ENCODE measurements at places on chromosomes 2 and 18.

GRCh38 chr2:62568983-62569837 is 63.2 kb upstream of the TMEM17 start:
- no peak for DNase-seq

- no peak for DNase-seq
Measured at GRCh38 chr2:201674298-201674697, 24.1 kb downstream of the MPP4 start.

DNA sequence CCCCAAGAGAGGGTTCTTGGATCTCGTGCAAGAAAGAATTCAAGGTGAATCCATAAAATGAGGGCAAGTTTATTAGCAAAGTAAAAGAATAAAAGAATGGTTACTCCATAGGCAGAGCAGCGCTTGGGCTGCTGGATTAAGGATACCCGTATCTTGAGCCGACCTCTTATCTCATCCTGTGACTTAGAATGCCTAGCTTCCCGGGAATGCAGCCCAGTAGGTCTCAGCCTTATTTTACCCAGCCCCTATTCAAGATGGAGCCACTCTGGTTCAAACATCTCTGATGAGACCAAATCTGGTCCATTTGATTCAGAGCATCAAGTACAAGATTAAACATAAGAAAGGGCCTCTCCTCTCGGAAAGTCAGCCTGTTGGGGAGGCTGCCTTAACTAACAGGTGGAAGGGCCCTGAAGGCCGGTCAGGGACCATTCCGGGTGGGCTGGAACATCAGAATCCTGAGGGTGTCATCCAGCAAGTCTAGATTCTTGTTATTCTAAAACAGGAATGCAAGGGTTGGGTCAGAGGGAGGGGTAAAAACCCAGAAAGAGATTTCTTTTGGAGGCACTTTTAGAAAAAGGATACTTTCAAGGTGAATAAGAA is 5.8 kb downstream of the PSD4 start:
- no peak for DNase-seq

- no peak for DNase-seq
Measured at GRCh38 chr2:158142165-158142564, 40.5 kb downstream of the UPP2 start.

DNA sequence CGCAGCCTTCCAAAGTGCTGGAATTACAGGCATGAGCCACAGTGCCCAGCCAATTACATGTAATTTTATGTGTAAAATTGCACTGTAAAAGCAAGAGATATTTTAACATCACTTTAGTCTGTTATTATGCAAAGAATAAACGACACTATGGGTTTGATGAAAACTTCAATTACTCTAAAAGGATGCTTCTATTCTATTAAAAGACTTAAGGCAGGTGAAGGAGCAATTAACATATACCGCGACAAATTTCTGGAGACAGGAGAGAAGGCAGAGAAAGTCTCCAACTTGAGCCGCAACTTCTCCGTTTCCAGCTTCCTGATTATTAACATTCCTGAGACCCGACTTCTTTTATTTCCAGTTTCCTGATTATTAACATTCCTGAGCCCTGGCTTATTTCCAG is 53.7 kb downstream of the FAM210A start:
- no peak for DNase-seq

DNA sequence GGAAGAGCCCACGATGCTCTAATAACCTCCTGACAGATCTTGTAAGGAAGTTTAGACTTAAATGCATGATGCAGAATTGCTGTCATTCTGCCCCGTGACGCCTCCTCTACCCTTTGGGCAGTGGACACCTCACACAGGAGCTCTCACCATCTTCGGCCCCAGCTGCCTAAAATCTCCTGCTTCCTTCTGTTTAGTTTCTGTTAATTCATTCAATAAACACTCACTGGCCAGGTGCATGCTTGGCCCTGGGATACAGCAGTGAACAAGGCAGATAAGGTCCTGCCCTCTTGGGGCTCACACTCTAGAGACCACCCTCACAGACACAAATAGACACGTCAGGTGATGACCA is 81.1 kb downstream of the SEPTIN10 start:
- DNase-seq = no peak

- no peak for DNase-seq
Measured at GRCh38 chr2:9971890-9972289, 20.4 kb downstream of the GRHL1 start.

- no peak for DNase-seq
Measured at GRCh38 chr18:28735731-28736130, 558.8 kb upstream of the CDH2 start.

GRCh38 chr18:44969214-44969795 is 288.6 kb downstream of the SETBP1 start:
- no peak for DNase-seq

DNA sequence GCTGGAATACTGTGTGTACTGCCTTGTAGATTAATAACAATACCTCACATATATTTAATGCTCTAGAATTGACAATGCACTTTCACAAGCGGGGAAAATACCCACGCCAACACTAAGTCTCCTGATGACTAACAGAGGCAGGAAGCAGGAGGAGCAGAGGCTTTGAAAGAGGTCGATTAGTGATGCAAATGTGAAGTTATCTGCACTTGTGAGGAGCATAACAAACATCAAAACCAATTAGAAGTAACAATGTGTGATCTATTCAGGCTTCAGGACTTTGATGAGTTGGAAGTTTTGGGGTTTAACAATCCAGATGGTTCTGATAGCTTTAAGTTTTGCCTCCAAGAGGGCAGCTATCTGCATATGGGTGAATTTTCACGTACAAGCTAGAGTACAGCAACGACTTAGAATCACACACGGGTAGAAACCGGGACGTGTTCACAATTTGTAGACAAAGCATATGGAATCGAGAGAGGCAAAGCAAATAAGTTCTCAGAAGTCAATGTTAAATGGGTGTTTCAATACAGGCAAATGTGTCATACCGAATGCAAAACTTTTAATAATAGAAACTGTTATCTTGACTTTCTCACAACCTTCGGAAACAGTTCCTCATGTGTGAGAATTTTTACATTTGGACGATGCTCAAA is 114.5 kb downstream of the METTL8 start:
- DNase-seq = peak; percentile 48

GRCh38 chr2:43293744-43294695 is 67.6 kb upstream of the ZFP36L2 start:
- DNase-seq = peak; percentile 89

GRCh38 chr2:127623388-127624319 is 22.3 kb upstream of the GPR17 start:
- no peak for DNase-seq

- no peak for DNase-seq
Measured at GRCh38 chr18:56189615-56190014, 448.8 kb downstream of the TXNL1 start.

GRCh38 chr2:42877936-42878335 is 85.6 kb upstream of the HAAO start:
- DNase-seq = no peak

DNA sequence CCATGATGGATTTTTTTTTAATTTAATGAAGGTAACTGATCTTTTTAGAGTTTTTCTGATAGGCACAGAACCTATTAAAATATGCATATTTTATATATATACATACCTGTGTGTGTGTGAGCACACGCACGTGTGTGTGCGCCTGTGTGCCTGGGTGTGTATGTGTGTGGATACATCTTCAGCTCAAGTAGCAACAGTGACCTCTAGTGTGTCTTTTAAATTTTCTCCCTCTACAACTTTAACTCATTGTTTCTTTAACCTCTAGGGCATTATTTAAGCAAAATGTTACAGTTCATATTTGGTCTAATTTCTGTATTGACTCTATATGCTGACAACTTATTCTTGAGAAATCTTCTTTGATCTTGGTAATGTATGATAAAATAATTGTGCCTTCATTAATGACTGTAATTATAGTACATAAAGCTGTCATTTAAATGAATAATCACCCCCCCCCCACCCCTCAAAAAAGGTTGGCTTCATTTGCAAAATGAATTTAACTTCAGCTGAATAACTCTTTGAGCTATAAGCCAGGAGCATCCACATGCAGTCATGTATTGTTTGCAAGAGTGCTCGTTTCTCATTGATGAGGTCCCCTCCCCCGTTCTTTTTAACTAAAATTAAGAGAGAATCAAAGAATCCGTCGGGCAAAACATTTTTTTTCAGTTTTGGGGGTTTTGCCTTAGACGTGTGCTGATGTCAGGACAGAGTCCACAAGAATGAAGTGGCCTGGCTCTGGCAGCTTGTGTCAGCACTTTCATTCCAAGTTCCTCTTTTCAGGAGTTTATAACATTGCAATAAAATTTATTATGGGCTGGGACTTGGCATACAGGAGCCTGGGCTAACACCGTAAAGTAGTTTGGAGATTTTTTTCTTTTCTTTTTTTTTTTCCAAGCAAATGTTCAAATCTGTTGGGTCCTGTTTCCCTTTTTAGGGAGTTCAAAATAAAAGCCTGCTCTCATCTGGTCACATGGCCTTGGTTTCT is 80.0 kb downstream of the ETAA1 start:
- peak; percentile 6 for DNase-seq

DNA sequence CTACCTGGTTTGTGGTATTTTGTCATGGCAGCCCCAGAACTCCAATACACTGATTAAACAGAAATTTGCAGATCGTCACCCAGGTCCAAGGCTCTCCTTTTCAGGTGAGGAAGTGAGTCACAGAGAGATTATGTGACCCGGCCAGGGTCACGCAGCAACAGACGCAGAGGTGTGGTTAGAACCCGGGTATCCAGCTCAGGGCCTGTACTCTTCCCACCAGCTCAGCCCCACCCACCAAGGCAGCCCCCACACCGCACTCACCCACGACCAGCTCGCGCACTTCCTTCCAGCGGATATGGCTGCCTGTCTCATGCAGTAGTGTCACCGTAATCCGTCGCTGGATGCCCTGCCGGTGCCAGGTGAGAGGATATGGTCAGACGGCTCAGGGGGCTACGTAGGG is 48.1 kb downstream of the AQP12A start:
- no peak for DNase-seq

DNA sequence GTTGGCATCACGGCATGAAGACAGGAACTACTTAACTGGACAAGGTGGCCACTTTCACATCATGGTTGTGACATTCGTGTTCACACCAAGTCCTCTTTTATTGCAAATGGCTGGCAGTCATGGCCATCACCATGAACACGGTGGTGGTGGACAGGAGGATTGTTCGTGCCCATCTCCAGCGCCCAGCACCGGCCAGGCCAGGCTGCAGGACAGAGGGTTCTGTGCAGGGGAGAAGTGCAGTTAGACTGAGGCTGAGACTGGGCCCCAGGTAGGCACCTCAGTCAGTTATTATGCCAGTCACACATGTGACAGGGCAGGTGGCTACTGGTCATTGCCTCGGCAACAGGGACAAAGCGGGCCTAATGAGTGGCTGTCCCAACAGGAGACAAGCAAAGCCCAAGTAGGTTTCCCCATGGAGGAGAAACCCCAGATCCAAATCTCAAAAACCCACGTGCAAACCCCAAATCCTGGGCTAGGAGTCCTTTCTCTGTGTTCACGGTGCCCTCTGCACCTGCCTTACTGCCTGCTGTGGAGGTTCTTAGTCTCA is 468.1 kb upstream of the MYT1L start:
- DNase-seq = no peak

- no peak for DNase-seq
Measured at GRCh38 chr2:201452058-201452921, 750 bp downstream of the STRADB start.

GRCh38 chr2:105297216-105297615 is 32.3 kb downstream of the TGFBRAP1 start:
- no peak for DNase-seq

GRCh38 chr2:176158186-176158591 is 1.1 kb downstream of the HOXD3 start:
- DNase-seq = no peak

GRCh38 chr2:72754628-72755320 is 71.1 kb downstream of the EXOC6B start:
- DNase-seq = no peak

DNA sequence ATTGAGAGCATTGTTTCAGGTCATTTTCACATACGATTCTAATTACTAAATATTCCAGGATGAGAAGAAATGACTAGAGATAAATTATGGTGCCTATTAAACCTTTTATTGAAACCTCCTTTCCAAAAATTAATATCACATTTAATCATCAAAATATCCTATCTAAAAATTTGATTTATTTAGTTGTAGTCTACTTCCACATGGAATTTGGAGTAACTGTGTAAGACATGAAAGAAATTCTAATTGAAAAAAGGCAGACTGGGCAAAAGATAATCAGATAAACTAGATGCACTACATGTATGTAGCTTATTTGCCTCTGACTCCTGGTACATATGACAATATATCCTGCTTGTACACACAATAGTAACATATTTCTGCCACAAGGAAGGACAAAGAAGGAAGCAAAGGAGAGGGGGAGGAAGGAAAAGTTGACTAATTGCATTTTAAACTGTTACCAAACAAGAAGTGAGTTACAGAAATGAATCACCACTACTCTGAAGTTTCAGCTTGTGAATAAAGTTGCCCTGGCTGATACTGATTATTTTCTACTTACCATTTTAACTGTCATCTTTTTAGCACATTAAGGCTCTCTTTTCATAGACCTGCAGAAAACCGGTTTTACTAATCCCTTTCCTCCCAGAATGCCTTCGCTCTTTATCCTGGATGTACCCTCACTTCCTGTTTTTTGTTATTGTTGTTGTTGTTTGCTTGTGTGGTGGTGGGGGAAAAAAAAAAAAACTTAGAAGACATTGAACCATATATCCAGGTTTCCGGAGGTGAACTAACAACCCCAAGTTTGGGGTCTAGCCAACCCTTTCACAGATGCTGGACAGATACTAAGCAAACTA is 28.4 kb downstream of the NRXN1 start:
- DNase-seq = no peak

DNA sequence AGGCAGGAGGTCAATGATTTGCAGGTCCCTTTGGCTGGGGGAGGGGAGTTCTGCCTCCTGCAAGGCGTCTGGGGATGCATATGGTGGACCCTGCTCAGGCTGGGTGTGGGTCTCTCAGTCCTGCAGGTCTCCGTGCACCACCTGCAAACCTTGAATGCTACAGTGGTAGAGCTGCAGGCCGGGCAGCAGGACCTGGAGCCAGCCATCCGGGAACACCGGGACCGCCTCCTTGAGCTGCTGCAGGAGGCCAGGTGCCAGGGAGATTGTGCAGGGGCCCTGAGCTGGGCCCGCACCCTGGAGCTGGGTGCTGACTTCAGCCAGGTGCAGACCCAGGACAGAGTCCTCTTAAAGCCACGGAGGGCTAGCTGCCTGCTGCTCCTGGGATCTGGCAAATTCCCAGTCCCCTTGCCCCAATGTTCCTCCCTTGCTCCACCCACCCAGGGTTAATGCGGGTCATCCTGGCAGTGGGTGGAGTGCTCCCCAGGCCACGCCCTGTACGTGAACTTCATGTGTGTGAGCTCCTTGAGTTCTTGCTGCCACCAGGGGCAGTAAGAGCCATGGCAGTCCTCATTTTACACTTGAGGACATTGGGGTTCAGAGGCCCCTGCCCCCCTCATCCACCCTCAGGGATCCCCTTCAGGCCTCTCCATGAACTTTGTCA is 3.1 kb downstream of the PROM2 start:
- no peak for DNase-seq
